ENCODE measurements at places on chromosomes 12 and 14.

DNA sequence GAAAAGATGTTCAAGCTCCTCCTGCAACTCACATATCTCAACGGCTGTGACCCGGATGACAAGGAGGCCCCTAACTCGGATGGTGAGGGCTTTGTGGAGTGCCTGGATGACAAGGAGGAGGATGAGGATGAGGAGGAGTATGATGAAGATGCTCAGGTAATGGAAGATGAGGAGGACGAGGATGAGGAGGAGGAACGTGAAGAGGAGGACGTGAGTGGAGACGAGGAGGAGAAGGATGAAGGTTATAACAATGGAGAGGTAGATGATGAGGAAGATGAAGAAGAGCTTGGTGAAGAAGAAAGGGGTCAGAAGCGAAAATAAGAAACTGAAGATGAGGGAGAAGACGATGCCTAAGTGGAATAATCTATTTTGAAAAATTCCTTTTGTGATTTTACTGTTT, 702 bp downstream of the ANP32D start:
- DNase-seq, result no peak

DNA sequence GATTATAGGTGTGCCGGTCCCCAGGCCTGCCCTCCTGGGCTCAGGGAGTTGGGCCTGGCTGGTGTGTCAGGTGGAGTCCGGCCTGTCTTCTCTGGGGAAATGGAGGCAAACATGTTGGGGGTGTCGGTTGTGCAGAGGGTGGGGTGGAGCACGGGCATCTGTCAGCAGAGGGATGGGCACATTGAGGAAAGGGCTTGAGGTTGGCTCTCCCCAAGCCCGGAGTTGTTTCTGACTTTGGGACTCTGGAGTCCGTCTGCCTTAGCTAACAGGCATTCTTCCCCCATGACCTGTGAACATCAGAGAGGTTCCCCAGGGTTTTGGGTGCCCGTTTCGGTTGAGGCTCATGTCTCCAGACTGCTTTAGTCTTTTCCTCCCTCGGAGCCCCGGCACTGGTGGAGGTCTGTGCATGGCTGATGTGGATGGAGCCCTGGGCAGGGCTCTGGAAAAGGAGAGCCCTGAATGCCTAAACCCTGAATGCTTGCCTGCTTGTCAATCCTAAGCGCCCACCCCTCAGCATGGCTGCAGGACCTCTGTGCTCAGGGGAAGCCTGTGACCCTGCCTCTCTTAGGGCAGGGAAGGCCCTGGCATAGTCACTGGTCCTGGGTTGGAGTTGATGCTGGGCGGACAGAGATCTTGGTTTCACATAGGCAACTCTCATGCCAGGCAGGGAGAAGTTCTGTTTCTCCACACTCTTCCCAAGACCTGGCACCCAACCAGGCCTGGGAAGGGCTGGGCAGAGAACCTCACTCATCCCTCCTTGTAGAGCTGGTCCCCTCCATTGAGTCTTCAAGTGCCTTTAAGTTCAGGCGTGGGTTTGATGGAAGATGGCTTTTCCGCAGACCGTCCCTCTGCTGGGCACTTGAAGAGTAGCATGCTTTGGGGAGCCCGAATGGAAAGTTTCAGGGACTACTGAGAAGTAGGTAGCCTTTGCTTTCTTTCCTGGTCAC, 12.9 kb downstream of the NYNRIN start:
- peak; percentile 5 for DNase-seq

DNA sequence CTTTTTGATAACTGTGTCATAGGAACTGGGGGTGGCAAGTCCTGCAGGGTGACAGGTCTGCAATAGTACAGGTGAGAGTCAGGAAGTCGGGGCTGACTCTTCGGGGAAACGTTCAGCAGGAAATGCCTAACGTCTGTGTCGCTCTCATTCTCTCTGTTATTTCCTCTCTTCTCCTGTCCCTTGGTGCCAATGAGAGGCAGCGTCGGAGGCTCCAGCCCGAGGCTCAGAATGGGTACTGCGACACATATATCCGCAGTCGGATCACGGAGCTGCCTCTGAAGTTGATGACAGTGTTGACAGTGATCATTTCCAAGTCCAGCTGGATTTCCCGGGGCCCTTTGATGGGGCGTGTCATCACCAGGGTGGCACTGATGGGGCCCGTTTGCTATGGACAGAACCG, 2.7 kb upstream of the TC2N start:
- peak; percentile 51 for DNase-seq

DNA sequence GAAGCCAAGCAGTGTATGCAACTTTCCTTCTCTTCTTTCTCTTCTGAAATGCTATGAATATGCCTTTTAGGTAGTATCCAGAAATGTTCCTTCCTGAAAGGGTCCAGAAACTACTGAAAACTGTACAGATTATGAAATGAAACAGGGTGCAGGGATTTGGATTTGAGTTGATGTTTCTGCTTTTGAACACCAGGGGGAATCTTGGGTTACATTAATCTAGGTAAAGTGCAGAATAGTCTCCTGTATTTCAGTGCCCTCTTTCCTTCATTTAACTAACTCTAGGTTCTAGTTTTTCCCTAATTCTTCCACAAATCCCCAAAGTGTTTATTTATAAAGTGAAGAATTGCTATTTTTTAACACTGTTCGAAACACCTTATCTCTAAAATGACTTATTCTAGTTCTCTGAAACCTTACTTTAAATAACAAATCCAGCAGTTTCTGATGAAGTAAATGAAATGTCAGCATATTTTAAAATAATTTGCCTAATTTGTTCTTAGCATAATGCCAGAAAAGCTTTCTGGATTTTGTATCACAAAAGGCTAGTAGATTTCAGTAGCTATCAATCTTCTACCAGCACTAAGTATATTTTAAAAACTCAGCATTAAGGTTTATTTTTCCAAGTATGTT, 111.9 kb downstream of the LRRK2 start:
- no peak for DNase-seq

DNA sequence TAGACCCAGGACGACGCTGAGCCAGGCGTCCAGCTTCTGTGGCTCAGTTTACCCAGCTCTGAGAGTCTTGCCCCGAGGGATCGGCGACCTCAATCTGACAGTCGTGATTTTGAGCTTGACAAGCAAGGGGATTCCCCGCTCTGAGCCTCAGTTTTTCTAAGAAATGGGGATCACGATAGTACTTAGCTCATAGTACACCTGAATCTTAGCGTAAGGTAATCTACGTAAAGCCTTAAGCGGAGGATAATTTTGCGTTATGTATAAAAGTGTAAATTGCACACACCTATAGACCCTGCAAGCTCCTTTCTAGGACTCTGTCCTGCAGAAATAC, 285 bp downstream of the MVK start:
- no peak for DNase-seq

DNA sequence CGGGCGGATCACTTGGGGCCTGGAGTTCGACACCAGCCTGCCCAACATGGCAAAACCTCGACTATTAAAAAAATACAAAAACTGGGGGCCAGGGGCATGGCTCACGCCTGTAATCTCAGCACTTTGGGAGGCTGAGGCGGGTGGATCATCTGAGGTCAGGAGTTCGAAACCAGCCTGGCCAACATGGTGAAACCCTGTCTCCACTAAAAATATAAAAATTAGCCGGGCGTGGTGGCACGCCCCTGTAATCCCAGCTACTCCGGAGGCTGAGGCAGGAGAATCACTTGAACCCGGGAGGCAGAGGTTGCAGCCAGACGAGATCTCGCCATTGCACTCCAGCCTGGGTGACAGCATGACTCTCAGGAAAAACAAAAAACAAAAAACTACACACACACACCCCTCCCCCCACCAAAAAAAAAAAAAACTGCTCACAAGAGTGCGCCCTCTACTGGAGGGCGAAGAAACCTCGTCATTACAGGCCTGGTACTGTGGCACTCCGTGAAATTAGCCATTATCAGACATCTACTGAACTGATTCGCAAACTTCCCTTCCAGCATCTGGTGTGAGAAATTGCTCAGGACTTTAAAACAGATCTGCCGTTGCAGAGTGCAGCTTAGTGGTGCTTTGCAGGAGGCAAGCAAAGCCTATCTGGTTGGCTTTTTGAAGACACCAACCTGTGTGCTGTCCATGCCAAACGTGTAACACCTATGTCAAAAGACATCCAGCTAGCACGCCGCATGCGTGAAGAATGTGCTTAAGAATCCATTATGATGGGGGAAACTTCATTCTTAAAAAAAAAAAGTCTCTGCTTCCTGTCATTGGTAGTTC, 7.7 kb downstream of the PPP1R3E start:
- DNase-seq, result peak; percentile 41

GRCh38 chr14:77046721-77047120, 18.2 kb upstream of the IRF2BPL start:
- no peak for DNase-seq

DNA sequence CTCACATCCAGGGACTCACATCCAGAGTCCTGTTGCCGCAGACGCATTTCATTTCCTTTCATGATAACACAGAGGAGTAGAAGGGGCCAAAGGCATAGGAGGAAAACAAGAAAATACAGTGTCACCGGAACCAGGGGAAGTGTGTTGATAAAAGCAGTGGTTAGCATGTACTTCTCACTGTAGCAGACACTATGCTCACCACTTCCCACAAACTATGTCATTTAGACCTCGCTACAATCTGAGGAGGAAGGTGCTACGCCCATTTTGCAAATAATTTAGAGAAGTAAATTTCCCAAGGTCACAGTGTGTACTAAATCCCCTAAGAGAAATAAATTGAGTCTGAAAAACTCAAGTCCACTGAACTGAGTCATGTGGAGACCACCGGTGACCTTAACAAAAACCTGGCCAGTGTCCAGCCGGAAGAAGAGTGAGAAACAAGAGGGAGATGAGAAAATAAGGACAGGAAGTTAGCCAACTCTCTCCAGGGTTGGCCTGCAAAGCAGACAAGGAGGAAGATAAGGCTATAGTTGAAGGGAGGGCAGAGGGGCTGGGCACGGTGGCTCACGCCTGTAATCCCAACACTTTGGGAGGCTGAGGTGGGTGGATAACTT, 25.8 kb upstream of the TMCC3 start:
- DNase-seq, result peak; percentile 31
